ENCODE measurements at places on chromosomes 2 and 18.

- no peak for DNase-seq
Measured at GRCh38 chr2:117321816-117322215, 492.7 kb upstream of the DDX18 start.

DNA sequence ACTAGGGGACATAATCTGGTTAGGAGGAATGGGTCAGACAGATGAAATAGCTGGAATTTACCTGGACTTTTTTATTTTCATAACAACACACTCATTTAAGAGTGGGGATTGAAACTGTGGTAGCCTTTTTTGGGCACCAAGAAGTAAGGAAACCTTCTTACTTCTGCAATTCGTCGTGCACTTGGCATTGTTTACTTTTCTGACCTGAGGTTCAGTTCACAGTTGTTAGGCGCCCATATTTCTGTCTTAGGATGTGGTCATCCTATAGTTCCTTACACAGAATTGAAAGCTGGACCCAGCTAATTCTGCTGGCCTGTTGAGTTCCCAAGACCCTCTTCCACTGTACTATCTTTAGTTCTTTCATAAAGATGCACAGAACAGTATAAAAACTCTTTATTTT is 72.9 kb downstream of the TMX3 start:
- no peak for DNase-seq

- no peak for DNase-seq
Measured at GRCh38 chr18:76572518-76573247, 77.6 kb upstream of the ZNF516 start.

GRCh38 chr2:228600265-228600664 is 418.8 kb upstream of the SPHKAP start:
- no peak for DNase-seq

DNA sequence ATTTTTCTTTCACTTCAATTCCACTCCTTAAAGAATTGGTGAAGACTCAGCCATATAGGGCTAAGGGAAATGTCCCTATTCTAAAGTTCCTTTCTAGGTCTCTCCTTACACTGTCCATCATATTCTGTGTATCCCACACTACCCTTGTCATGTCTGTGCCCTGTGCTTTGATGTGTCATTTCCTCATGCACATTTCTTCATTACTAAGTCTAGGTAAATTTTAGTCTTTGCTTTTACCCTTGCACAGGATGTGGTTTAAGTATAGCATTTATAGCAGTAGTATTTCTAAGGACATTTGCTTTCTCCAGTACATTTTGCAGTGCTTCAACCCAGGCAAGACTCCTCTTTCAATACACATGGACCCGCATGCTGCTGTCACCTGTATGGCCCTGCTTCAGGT is 221.5 kb upstream of the ACVR2A start:
- DNase-seq, result peak; percentile 41

- no peak for DNase-seq
Measured at GRCh38 chr18:73479477-73479876, 611.7 kb upstream of the NETO1 start.

DNA sequence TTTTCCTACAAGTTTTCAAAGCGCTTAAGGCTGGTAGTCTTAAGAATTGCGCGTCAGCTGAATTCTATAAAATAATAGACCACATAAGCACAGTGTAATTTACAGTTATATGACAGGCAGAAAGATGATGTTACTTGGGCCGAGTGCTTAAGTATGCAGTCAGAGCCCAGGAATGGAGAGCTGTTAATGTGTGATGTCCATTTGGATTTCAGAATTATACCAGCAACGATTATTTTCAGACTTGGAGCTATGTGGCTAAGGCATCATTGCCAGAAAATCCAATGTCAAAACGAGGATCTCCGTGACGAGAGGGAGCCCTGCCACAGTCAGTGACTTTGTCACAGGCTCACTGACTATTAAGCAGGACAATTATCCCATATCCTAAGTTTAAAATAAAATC is 3.4 kb downstream of the KLF7 start:
- no peak for DNase-seq

All from CD4-positive, alpha-beta T cell treated with Interleukin-2 at 100 ng/mL for 4 hours (primary cell).